Spleen (tissue), 13 donors: ENCODE measurements at places on chromosomes 7 and 10. TPM values are rescaled to one million over a fixed set of nuclear protein-coding genes. Genes with fewer than 3 reads are reported as not detected.

PITX3 gene
- total RNA-seq = not detected

LIPK gene
- not detected for total RNA-seq

CCDC3 gene
- 24.7 TPM for total RNA-seq

ZNF679 gene
- not detected for total RNA-seq

WDR11 gene
- 61.8 TPM for total RNA-seq

GLI3 gene
- total RNA-seq = 7.2 TPM

CCT6A gene
- 84.9 TPM for total RNA-seq

NRP1 gene
- 198 TPM for total RNA-seq

UCMA gene
- not detected for total RNA-seq

GPR141 gene
- total RNA-seq = 30.6 TPM

SLC26A3 gene
- total RNA-seq = 0.37 TPM

CALML5 gene
- not detected for total RNA-seq

FOXI2 gene
- total RNA-seq = 0.37 TPM

WDFY4 gene
- total RNA-seq = 103 TPM

ZNF853 gene
- 4.5 TPM for total RNA-seq

TUBAL3 gene
- total RNA-seq = not detected
